ENCODE measurements at places on chromosomes 1 and 21.

- DNase-seq, result no peak
Observed at GRCh38 chr1:14654554-14654953, 56.1 kb downstream of the KAZN start.

- DNase-seq, result no peak
Observed at GRCh38 chr1:154595621-154596020, 12.4 kb downstream of the ADAR start.

DNA sequence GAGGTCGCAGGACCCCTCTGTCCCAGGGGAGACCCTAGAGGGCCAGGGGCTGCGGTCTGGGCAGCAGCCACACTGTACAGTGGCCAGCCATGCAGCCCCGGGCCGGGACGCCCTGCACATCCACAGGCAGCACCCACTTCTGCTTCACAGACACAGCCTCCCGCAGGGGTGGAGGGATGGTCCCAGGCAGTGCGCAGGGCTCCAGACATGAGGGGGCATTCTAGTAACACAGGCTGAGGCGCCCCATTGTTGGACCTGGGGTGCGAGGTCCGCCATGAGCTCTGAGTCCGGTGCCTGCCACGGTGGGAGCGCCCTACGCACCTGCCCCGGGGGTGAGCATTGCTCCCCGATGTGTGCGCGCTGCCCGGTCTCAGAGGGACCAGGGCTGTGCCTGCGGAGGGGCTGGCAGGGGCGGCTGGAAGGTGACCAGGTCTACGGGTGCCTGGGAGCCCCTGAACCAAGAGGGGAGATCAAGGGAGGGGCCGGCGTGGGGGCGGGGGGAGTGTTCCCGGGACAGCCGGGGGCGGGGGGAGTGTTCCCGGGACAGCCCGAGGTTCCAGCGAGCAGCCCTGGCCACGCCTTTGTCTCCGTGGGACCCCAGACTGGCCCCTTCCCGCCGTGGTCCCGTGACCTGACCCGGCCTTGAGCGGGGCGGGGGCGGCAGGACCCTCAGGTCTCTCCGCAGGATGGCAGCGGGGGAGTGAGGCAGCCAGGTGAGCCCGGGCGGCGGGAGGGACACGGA, 4.5 kb downstream of the MMEL1 start:
- no peak for DNase-seq

- no peak for DNase-seq
Observed at GRCh38 chr21:36988536-36988935, 18.0 kb upstream of the RIPPLY3 start.

- DNase-seq, result no peak
Observed at GRCh38 chr21:44718571-44718970, 7.2 kb upstream of the TSPEAR start.

GRCh38 chr1:173241528-173242347, 34.6 kb upstream of the TNFSF4 start:
- DNase-seq, result no peak

DNA sequence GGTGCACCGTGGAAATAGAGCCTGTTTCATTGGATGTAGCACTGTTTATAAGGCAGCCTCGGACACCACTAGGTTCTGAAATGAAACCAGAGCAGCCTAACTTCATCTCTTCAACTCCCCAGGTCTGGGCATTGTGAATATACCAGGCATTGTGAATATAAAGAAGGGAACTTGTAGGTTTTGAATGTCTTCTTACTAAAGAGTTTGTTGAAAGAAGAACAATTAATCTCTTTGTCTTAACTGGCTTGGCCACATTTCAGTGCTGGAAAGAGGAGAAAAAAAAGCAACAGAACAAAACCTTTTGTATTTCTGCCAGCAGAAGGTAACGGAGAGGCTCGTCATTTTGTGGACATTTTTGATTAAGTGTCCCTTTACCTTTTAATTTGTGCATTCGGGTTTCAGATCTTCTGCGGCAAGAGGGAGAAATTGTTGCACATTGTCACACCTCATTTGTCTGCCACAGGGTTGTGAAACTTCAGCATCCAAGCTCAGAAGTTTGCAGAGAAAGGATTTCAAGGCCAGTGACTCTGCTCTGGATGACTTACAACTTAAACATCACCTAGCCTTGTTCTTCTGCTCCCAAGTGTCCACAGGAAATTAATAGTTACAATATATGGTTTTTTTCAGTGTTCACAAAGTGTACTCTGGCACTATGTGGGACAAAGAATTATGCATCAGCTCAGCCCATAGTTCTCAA, 158.3 kb downstream of the KAZN start:
- no peak for DNase-seq

GRCh38 chr1:3880429-3881192, 19.5 kb downstream of the C1orf174 start:
- DNase-seq, result no peak

- no peak for DNase-seq
Observed at GRCh38 chr1:205133287-205133686, 11.5 kb upstream of the RBBP5 start.

- DNase-seq, result no peak
Observed at GRCh38 chr1:29426701-29427279, 190.5 kb downstream of the PTPRU start.

DNA sequence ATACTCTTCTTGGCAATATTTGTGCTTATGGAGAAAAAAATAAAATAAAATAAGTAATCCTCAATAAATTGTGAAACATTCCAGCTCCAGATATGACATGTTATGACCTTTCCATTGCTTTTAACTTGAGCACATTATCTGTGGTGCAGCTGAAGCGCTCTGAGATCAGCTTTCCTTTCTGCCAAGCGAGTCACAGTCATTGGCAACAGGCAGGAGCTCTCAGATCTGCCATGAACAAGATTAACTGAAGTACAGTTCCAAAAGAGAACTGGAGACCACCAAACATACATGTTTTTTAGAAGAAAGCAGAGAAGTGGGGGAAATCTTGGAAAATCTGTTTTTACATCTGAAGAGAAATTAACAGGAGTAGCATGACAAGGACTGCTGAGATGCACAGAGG, 89.2 kb upstream of the DSCAM start:
- DNase-seq, result no peak

DNA sequence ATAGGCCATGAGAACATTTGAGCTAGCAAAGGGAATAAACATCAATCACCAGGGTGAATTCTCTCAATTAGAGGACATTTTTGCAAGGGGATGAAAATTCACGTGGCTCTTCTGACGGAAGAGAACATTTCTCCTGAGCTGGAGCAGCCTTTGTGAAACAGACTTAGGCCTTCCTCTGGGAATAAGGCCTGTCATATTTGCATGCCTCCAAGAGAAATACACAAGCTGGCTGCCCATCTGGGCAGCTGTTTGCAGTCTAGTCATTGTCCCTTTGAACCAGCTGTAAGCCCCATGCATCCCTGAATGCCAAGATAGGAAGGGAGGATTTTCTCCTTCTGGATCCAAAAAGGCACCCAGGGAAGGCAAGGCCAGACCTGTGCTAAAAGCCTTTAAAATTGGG, 5.5 kb downstream of the LEMD1 start:
- no peak for DNase-seq

DNA sequence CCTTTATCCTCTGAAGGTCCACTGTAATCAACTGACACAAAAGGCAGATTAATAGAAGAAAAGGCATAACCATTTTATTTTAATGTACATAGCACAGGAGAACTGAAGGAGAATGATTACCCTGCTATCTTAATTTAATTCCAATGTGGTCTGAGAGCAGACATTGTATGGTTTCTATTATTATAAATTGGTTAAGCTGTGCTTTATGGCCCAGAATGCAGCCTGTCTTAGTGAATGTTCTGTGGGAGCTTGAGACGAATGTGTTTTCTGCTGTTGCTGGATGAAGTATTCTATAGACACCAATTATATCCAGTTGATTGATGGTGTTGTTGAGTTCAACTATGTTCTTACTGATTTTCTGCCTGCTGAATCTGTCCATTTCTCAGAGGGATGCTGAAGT, 25.0 kb upstream of the SLC2A1 start:
- DNase-seq, result no peak

DNA sequence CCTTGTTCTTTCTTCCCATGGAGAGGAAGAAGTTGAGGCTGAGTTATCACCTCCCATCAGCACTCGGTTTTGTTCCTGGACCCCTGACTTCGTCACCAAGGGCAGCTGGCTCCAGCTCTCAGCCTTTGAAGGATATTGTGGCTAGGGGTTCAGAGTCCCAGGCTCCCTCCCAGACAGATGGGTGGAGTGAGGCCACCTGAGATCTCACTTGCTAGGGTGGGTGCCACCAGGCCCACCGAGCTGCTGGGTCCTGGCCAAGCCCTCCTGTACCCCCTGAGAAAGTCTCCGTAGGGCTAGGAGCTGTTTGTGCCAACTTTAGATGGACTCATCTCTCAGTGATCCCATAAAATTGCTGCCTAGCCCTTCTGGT, 6.9 kb downstream of the MX2 start:
- DNase-seq, result no peak

DNA sequence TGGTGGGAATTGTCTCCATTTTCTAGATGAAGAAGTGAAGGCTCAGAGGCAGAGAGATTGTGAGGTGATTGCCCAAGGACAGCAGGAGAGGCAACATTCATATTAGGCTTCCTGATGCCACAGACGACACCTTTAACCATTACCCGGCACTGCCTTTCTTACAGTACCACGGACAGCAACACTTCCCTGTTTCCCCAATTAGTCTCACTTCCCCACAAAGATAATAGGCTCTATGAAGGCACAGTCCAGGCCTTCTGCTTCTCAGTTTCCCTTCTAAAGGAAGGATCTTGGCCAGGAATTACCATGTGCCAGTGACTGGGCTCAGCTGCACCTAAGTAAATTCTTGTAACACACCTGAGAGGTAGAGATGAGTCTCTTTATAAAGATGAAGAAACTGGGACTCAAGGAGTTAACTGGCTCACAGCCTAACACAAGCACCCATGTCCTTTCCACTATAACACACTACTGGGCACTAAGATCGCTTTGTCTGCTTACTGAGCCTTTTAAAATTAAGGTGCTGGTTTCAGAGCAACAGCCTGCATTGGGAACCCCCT, 9.6 kb downstream of the IGSF9 start:
- no peak for DNase-seq

GRCh38 chr1:3611170-3612019, at the start of gene MEGF6:
Gene MEGF6 (minus strand): TSS chr1:3611508. CDS start chr1:3611268, 240 bp downstream.
- peak; percentile 56 for DNase-seq

DNA sequence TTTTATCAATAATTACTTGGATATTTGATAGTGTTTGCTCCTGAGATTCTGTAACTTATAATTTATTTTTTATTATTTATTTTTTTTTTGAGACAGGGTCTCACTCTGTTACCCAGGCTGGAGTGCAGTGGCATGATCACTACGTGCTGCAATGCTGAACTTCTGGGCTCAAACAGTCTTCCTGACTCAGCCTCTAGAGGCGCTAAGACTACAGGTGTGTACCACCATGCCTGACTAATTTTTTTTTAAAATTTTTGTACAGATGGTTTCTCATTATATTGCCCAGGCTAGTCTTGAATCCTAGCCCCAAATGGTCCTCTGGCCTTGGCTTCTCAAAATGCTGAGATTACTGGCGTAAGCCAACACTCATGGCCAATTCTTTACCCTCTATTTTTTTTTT, 845.5 kb upstream of the ADGRL4 start:
- DNase-seq, result no peak

GRCh38 chr1:9835758-9836631, 12.2 kb upstream of the CLSTN1 start:
- DNase-seq, result no peak

- no peak for DNase-seq
Observed at GRCh38 chr21:42149656-42150473, 69.1 kb upstream of the ABCG1 start.

- DNase-seq, result no peak
Observed at GRCh38 chr1:65109487-65109886, 38.5 kb upstream of the AK4 start.

DNA sequence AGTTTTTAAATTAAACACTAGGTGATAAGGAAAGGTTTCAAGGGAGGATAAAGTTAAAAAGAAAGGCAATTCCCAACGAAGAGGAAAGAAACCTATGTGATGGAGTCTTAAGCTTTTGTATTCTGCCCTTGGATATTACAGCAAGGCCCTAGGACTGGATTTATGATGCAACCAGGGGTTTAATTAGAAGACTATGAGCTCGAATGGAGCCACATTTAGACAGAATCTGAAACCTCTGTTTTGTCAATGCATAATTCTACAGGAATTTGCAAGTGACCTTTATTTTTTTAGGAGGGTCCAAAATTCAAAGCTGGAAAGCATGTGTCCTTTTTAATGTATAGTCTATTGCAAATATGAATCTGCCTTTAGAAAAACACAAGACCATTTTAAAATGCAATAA, 37.9 kb downstream of the TGFB2 start:
- no peak for DNase-seq

DNA sequence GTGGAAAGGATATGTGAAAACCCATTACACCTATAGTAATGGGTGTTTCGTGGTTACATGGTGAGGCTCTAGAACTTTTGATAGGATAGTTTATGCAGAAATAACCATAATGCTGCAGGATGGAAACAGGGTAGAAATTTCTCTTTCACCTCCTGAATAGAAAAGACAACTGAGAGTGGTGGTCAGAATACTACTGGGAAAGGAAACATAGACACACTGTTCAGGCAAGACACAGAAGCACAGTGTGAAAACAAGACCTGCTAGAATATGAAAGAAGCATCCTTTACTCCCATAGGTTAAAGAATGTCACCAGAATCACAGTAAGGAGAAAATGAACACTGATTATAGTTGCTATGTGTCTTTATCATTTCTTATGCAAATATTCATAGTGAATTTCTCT, 496.6 kb downstream of the DPYD start:
- no peak for DNase-seq

Measured in activated T-cell treated with anti-CD3 and anti-CD28 coated beads for 1 hour (primary cell).